Smooth muscle cell of bladder (primary cell): ENCODE measurements at places on chromosomes 6 and 20. TPM values are rescaled to one million over a fixed set of nuclear protein-coding genes. Genes with fewer than 3 reads are reported as not detected.

The CGAS gene
- total RNA-seq: 3.4 and 4.3 TPM in 2 replicates

The VSX1 gene
- total RNA-seq: not detected in 2 replicates

The SPDEF gene
- under 0.01 TPM in 1 of 2 replicates, not detected in the other for total RNA-seq

The PHACTR1 gene
- total RNA-seq: under 0.01 and 0.09 TPM in 2 replicates

The LY6G6C gene
- not detected in 2 replicates for total RNA-seq

The ULBP2 gene
- 2.6 and 2.7 TPM in 2 replicates for total RNA-seq

The GGTLC1 gene
- total RNA-seq: not detected in 2 replicates

The RALY gene
- 48.7 and 52.6 TPM in 2 replicates for total RNA-seq

The PDYN gene
- total RNA-seq: not detected in 2 replicates

The GPX5 gene
- total RNA-seq: not detected in 2 replicates

The PACSIN1 gene
- total RNA-seq: not detected in 2 replicates
